ENCODE measurements at places on chromosomes 7 and 10.

- peak; percentile 82 for DNase-seq
Measured at GRCh38 chr7:901388-902154, 25.2 kb downstream of the GET4 start.

DNA sequence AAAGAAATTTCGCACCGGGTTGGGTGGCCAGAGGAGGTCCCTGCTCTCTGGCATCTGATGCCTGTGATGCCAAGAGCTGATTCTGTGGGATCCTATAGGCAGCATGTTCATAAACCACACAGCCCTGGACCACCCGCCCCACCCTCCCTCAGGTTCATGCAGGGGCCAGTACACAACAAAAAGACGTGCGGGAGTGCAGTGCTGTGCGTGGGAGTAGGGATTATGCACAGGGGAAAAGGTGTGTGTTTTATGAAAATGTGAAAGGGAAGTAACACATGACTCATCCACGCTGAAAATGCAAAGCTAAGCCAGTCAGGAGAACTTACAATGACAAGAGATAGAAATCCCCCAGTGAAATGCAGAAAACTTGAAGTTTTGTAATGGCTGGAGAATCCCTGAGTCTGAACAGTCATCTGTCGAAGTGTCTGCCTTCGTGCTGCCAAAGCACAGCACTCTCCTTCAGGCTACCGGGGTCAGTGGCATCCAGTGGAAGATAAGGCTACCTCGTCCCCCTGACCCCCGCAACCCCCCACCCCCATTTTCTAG lies 1.1 kb downstream of the KIAA1217 start:
- peak; percentile 45 for DNase-seq

DNA sequence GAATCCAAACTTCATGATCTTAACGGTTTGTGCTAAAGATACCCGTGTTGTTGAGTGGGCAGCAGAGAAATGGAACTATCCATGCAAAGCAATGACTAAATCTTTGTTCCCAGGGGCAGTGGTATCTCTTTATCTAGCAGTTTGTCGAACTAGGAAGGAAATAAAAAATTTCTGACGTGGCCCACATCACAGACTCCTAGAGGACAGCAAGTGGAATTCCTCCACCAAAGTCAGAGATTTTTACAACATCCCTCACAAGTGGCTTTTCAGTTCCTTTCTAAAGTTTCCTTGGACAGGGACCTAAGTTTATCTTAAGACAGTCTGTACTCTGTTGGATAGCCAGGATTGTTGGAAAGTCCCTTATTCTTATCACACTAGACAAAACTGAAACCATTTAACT lies 136.0 kb downstream of the RAPGEF5 start:
- no peak for DNase-seq

DNA sequence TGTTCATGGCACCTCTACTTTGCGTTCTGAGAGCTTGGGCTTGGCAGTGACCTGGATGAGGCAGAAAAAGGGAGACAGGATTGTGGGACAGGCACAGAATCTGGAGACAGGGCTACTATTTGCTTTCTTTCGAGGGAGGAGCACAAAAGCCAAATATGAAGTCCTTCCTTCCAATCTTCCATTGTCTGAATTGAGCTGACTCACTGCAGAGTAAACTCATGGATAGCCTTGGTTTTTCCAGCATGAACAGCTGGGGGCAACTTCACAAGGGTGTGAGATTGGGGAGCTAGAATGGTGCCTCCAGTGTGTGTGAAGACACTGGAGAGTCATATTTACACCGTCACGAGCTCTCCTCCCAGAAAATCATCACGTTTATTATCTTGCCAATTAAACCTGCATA lies 55.6 kb upstream of the NRP1 start:
- DNase-seq, result no peak

DNA sequence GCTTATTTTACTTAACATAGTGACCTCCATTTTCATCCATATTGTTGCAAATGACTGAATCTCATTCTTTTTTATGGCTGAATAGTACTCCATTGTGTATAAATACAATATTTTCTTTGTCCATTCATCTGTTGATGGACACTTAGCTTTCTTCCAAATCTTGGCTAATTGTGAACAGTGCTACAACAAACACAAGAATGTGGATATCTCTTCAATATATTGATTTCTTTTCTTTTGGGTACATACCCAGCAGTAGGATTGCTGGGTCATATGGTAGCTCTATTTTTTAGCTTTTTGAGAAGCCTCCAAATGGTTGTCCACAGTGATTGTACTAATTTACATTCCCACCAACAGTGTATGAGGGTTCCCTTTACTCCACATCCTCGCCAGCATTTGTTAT lies 58.0 kb downstream of the CREB5 start:
- DNase-seq, result no peak

DNA sequence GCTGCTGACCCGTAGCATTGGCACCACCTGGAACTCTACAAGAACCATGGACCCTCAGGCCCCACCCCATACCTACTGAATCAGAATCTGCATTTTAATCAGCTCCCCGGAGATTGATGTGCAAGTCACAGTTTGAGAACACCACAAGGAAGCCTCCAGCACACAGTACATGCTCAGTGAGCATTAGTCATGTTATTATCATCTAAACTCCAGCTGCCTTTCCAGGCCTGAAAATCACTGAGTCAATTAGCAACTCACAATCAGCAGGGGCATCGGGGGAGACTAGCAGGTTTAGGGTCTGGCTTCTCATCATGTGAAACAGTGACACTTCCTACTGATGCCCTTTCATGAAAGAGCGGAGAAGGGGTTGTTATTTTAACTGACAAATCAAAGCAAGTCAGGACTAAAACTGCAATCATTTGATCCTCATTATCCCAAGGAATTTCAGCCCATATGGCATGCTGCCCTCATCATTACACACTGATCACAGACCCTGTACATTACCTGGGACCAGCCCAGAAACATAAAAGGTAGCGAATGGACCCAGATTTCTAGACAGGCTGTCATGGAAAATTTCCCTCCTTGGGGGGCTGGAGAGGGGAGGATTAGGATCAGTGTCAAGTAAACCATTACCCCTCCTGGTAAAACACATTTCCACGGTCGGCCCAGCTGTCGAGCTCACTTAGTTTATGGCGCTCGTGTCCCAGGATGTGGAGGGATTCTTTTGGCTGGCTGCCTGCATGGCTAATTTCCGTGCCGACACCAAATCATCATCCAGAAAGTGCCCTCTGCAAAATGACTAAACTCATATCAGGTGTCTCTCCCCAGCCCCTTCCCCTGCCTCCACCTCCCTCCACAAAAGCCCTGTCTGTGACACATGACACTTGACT lies 122.8 kb downstream of the PRLHR start:
- no peak for DNase-seq

DNA sequence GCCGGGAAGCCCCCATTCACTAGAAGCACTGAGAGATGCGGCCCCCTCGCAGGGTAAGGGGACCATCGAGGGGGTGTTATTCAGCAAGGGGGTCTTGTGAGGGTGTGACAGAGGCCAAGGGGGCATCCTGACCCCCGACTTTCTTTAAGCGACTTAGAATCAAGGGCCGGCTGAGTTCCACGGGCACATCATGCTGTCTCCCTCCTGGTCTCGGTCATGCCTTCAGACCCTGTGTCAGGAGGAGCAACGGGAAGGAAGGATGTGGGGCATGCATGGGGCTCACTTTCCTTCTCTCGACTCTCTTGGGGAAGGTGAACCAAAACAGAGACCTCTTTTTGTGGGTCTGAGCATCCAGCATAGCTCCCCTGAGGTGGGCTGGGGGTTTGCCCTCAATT lies 2.5 kb downstream of the ACSL5 start:
- DNase-seq, result no peak

DNA sequence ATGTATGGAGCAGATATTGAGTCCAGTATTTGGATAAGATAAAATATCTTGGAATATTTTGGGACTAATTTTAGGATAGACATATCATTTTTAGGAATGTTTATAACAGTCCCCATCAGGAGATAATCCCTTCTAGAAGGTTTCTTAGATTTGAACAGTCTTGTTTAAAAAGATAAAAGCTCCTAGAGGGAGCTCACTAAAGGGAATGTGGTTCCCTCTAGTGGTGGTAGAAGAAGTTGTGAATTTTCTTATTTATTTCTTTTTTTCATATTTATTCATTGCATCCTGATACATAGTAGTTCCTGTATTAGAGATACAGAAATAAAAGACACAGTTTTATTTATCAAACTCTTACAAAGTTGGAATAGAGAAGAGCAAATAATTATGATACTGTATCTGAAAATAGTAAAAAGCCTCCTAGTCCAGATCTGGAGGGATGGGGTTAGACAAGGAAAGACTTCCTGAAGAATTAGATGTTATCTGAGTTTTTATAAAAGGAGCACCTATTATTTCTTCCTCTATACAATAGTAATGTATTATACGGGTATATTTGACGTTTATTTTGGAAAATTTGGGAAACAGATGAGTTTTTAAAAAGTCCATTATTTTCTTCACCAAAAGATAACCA lies 24.5 kb upstream of the KLF14 start:
- DNase-seq, result peak; percentile 28

GRCh38 chr10:103500481-103500880 lies 7.0 kb downstream of the NEURL1 start:
- DNase-seq, result no peak

DNA sequence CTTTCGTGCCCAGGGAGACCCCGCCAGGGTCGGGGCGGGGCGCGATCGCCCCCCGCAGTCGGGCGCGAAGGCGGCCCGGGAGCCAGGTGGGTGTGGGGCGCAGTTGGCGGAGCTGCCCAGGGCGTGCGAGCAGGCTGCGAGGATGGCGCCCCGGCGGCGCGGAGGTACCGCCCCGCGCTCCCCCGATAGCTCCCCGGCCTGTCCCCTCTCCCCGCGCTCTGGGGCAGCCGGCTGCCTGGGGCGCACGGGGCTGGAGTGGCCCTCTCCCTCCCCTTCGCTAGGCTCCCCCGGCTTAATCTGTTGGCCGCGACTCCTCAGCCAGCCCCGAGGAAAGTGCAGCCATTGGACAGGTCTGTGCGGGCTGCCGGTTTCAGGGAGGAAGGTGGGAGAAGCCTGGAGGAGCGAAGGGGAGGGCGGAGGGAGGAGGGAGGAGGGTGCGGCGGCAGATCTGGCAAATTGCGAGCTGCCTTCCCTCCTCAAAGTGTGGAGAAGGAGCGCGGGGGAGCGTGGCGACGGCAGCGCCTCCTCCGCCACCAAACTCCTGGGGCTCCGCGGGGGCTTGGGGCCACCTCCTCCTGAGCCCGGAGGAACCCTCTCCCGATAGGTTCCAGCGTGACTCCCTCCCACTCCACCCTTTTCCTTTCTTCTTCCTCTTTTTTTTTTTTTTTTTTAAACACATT lies 361 bp upstream of the PLXDC2 start:
- peak; percentile 83 for DNase-seq

- no peak for DNase-seq
Measured at GRCh38 chr7:29377718-29378117, 183.1 kb downstream of the CHN2 start.

- no peak for DNase-seq
Measured at GRCh38 chr10:113058523-113059370, 108.7 kb downstream of the TCF7L2 start.

DNA sequence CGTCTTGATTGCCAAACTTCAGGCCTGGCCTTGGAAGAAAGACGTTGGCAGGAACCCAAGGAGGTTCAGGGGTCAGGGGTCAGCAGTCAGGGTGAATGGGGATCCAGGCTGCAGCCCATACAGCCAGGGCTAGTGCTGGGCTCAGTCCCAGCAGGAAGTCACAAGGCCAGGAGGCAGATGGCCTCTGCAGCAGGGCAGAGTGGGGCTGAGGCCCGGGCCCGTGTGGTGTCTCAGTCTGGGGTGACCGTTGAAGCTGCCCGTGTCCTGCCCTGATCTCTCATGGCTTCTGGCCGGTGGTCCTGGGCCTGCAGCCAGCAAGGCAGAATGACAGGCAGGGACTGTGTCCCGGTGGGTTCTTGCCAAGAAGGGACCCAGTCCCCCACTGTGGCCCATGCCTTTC lies 26.6 kb upstream of the PURB start:
- DNase-seq, result no peak

DNA sequence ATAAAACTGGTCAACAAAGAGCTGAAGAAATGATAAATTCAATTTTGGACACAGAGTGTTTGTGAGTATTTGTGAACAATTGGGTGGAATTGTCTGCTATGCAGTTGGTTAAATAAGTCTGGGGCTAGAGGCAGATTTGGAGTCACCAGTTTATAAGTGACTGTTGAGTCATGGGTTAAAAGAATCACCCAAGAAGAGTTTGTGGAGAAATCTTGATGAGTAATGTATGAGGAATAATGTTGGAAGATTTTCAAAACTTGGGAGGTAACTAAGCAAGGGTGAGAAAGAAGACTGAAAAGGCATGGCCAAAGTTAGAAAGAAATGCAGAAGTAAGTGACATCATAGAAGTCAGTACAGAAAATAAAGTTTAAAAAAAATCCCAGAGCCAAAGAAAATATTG lies 750.7 kb downstream of the MAGI2 start:
- peak; percentile 59 for DNase-seq

GRCh38 chr7:5296015-5296610 lies 13.4 kb downstream of the SLC29A4 start:
- DNase-seq, result no peak

- no peak for DNase-seq
Measured at GRCh38 chr10:88901984-88902789, 22.1 kb downstream of the STAMBPL1 start.

DNA sequence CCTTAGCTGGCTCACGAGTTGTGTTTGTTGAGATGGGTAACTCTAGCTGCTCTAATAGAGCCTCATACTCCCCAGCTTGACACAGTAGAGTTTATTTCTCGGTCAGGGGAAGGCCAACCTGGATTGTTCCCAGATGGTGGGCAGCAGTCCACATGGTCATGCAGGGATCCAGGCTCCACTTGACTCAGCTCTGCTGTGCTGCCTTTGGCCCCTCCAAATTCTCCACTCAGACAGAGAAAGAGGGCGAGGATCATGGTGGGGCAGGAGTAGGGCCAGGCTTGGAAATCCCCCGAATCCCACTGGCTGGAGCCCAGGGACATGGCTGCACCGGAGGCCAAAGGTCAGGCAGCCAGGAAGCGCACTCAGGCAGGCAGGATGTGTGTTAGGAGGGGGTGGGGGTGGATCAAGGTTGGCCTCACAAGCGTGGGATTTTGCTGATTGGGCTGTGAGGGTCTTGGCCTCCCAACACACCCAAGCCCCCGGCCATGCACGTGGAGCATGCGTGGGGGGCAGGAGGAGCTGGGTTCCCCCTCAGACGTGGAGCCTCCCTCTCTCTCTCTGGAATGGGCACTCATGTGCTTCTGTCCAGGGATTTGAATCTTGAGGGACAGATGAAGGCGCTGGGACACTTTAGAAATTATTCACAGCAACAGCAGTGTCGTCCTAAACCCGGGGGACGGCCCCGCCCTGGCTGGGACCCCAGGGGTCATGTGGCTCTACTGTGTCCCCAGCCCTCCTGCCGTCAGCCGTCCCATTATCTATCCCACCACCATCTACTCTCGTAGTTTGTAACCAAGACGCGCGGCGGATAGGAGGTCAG lies 44.8 kb downstream of the PDGFA start:
- DNase-seq, result no peak

All from Caki2 (cell line).